ENCODE measurements at places on chromosomes 6 and 20. TPM values are rescaled to one million over a fixed set of nuclear protein-coding genes. Genes with fewer than 3 reads are reported as not detected.

PPP1R14C gene
- 0.46 TPM for polyA plus RNA-seq

ARFGEF3 gene
- polyA plus RNA-seq, result 0.15 TPM

HDGFL1 gene
- not detected for polyA plus RNA-seq

TMC2 gene
- polyA plus RNA-seq, result not detected

SIRPA gene
- 21.6 TPM for polyA plus RNA-seq

KIAA1755 gene
- polyA plus RNA-seq, result 0.13 TPM

MYB gene
- 0.27 TPM for polyA plus RNA-seq

SGK2 gene
- 11.8 TPM for polyA plus RNA-seq

CALHM6 gene
- polyA plus RNA-seq, result not detected

PAX1 gene
- not detected for polyA plus RNA-seq

SYCP2L gene
- polyA plus RNA-seq, result 2.6 TPM

NINL gene
- 23.4 TPM for polyA plus RNA-seq

CFAP61 gene
- polyA plus RNA-seq, result 0.39 TPM

PRSS35 gene
- polyA plus RNA-seq, result 0.51 TPM

DSE gene
- 15.7 TPM for polyA plus RNA-seq

GRCh38 chr6:51456282-51456681 is 631.1 kb downstream of the PKHD1 start:
- DNase-seq, result no peak

- DNase-seq, result peak; percentile 49
Observed at GRCh38 chr20:50144362-50144761, 9.2 kb downstream of the PEDS1 start.

DNA sequence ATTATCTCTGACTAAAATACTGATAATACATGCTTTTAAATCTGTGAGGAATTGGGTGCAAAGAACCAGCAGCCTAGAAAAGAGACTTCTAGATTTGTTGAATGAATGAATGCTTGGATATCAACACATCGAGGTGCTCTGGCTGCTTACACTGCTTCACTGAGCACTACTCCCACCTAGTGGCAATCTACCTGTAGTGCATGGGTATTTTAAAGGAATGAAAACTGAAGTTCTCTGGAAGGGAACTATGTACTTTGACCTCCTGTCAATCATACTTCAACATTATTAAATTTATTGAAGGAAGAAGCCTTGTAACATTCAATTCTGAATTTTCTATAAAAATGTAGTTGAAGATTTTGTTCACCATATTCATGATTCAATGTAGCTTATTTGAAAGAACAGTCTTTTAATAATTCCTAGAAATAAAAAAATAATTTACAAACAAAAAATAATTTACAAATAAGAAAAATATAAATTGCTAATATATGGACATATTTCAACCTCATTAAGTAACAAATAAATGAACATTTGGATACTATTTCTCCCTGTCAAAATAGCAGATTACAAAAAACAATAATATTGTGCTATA is 111.2 kb upstream of the MMS22L start:
- peak; percentile 10 for DNase-seq

GRCh38 chr6:5506597-5506996 is 245.3 kb downstream of the FARS2 start:
- DNase-seq, result no peak

- no peak for DNase-seq
Observed at GRCh38 chr6:30601815-30602641, 15.0 kb downstream of the PPP1R10 start.

DNA sequence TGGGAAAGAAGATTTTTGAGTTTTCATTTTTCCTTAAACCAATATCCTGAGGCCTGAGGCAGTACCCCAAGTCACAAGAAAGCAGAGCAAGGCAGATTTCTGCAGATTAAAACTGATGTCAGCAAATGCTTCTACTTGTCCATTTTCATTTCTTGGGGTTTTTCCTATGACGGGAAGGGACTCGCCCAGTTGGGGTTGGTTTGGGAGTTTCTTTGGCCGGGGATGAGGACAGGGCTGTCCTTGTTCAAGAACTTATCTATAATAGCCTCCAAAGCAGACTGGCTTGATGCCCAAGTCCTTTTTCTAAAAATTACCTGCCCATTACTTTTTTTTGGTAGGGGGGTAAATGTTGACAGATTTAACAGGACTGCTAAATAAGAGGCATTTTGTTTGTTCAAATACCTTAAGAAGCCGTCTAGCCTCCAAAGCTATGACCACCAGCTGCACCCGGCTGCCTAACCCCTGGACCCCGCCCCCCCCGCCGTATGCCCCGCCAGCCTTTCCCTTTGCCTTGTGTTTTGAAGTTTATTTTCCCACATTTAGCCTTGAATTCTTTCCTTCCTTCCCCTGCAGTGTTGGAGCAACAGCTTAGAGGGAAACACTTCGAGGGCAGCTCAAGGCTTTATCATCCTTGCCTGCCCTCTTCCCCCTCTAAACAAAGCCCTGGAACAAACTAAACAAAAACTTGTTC is 2.5 kb downstream of the KCNK5 start:
- no peak for DNase-seq

DNA sequence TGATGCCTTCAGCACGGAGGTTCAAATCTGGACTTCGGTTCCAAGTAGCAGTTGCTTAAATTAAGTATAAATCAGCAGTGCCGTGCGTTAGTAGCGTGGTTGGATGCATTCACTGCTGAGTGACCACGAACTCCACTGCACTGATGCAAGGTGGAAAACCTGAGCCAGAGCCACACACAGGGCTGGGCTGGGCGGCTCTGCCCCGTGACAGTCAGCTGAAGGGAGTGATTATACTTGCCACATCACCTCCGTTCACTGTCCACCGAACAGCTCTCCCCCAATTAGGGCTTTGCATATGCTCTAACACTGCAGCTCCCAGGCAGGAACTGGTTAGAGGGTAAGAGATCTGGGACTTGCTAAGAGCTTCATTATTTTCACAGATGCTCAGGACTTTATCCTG is 22.2 kb downstream of the PPP1R3G start:
- no peak for DNase-seq

- no peak for DNase-seq
Observed at GRCh38 chr20:34300256-34300806, 2.8 kb downstream of the AHCY start.

DNA sequence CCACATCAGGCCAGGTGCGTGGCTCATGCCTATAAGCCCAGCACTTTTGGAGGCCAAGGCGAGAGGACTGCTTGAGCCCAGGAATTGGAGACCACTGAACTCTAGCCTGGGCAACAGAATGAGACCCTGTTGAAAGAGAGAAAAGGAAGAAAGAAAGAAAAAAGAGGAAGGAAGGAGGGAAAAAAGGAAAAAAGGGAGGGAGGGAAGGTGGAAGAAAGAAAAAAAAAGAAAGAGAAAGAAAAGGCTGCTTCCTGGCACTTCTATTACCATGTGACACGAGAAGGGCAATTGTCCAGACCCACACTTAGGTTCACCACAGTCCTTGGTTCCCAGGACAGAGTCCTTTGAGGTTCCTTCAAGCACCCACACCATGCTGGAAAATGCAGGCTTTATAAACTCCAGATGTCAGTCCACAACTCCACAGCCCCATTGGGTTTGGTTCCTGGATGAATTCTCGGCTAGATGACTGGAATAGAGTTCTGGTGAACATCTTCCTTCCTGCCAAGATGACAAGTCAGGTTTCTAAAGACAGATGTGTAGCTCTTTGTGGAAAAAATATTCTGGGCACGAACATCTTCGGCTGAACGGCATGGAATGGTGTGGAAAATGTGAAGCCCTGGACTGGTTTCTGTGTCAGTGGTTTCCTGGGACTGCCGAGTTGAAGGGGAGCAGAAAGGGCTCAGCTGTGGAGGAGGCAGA is 32.5 kb downstream of the NT5E start:
- DNase-seq, result no peak

- DNase-seq, result no peak
Observed at GRCh38 chr6:126600258-126600916, 260.5 kb downstream of the CENPW start.

DNA sequence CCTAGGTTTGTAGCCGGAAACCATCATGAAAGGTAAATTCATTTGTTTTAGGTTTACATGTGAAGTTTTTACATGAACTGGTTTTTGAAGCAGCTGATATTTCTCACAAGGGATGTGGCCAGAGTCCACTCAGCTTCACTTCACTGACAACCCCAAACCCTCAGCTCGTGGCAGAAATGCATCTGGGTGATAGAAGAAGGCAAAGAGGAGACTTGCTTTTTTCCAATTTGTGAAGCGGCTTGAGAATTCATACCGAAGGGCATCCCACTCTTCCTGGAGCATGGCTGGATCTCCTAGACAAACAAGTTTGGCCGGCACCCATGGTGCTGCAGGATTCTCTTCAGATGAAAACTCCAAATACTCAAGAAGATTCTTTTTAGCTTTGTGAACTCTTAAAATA is 392.8 kb upstream of the CNR1 start:
- DNase-seq, result no peak

DNA sequence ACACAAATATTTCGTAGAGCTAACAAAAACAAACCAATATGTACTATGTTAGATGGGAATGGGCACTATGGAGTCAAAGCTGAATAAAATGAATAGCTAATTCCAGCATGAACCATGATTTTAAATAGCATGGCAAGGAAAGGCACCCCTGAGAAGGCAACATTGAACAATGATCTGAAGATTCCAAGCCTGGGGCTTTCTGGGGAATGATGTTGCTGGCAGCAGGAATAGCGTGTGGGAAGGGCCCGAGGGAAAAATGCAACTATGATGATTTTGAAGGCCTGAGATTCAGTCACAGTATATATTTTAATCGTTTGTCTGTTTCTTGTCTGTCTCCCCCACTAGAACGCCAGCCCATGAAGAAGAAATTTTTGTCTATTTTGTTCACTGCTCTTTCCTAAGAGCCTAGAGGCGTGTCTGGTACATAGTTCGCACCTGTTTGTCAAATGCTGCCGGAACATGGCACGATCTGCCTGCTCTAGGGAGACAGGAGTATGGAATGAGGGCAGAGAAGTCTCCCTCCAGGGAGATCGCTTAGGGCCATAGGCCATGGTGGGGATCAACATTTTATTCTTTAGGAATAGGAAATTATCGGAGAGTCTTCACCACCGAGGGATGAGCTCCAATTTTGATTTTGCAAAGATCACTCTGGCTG is 84.8 kb upstream of the EYA2 start:
- DNase-seq, result no peak

GRCh38 chr6:32472781-32473375 is 33.2 kb downstream of the HLA-DRA start:
- no peak for DNase-seq

- DNase-seq, result no peak
Observed at GRCh38 chr6:105274678-105275077, 94.9 kb upstream of the POPDC3 start.

GRCh38 chr6:20876036-20876435 is 341.8 kb downstream of the CDKAL1 start:
- DNase-seq, result peak; percentile 0

DNA sequence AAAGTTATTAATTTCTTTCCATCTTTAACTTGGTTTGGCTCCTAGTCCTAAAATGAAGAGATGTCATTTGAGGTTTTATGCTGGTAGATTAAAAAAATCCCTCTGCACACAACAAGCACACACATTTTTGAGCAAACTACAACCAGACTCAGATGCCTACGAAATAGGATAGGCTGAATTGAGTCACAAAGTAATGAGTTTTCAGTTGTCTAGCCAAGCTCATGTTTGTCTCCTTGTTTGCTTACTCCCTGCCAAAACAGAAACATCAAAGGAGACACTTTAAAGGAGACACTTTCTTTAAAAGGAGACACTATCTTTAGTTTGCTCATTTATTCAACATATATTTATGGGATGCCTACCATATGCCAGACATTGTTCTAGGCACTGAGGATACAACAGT is 56.2 kb downstream of the TPBG start:
- DNase-seq, result peak; percentile 37

DNA sequence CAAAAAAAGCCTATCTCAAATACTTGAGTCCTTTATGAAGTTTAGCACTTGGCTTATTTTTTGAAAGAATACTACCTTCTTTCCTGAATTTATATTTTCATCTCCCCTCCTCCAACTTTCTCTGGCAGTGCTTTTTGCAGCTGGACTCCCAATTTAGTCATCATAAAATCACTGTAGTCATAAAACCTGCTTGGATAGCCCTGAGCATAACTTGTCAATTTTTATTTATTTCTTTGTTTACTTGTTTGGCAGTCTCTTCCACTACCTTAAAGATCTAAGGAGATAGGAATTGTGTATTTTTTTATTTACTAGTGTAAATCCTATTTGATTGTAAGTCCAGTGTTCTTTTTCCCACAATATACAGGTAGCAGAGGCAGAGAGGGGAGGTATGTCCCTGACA is 11.2 kb upstream of the EDN1 start:
- DNase-seq, result no peak

GRCh38 chr6:33029328-33030184 is 20.2 kb upstream of the HLA-DOA start:
- DNase-seq, result no peak

DNA sequence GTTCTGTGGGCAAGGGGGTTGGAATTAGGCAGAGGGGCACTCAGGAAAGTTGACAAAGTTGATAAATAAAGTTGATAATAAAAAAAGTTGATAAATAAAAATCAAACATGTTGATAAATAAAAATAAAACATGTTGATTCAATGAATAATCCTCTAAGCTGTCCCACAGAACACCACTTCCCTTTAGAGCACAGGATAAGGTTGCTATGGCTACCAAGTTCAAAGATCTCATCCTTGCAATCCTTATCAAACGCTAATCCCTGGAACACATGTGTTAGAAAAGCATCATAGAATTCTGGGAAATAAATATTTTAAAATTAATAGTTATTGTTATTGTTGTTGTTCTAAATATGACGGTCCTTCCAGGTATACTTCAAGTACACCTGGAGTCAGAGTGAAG is 33.9 kb downstream of the MBOAT1 start:
- DNase-seq, result no peak

DNA sequence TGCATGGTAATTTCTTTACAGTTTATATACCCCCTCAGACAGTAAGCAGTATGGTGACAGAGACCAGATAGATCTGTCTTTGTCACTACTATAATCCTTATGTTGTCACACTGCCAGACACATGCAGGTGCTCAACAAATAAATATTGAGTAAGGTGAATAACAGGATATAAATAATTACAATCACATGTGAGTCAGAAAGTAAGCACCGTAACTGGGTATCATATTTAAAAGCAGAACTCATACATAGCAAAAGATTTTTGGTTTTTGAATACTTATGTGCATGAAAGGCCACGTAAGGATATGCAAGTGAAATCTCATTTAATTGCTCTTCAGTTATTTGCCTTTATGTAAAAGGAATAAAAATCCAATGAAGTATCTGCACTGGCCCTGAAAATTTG is 17.4 kb downstream of the CNBD2 start:
- no peak for DNase-seq

All from A549 (cell line).